ENCODE measurements at places on chromosomes 3 and 15.
A peak's percentile ranks its signal among the peaks of the same experiment; 100 is the strongest.

DNA sequence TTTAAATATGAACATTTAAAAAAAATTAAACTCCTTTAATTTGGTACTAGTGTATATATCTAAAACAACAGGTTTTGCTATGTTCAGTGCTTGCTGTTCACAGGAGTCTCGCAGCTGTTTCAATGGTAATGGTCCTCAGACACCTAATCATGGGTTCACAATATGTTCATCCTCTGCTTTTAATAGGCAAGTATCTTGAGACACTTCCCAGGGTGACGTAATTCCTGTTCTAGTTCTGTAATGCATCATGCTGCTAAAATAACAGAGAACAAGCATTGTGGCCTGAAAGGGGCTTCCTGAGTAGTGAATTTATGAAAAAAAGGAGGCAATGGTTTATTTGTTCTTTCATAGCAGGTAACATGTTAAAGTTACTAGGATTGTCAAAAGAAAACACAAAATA is 625.2 kb upstream of the GBE1 start:
- no peak for DNase-seq

DNA sequence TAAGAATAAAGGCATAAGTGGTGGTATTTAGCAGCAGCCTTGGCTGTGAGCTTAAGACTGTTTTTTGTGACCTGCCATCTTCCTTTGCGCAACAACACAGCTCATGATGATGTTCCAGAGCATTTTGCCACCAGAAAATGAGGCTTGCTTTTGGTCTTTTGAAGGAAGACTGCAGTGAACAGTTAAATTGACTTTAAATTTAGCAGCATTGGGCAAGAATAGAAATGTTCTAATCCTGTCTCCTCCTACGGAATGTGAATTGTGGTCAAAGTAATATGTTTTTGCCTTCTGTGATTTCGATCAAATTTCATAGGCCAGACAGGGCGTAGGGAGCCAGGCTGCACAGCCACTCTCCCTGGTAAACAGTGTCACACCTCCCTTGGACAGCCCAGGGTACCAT is 460.7 kb upstream of the RASGRP1 start:
- no peak for DNase-seq

DNA sequence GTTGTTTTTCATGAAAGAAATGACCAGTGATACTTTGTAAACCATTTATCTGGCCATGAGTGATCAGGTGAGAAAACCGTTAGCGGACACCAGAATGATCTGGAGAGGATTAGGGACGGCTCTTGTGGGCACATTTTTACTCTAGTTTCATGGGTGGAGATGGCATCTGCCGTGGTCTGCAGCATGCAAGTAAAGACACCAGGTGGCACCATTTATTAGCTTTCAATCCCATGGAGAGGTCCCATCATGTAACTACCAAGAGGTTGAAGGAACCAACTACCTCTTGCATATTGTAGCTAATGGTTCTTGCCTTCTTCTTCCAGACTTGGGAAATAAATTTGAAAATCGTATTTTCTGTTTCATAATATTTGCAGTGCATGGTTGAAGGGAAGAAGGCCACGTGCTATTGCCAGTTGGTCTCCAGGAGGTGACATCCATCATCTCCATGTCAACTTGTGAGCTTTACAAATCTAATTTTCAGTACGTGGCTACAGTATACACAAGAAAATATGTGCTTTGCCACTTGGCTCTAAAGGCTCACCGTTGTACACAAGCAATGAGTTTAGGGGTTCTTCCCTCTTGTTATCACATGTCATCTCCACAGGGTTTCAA is 1.5 kb upstream of the MAPKBP1 start:
- peak; percentile 39 for DNase-seq

DNA sequence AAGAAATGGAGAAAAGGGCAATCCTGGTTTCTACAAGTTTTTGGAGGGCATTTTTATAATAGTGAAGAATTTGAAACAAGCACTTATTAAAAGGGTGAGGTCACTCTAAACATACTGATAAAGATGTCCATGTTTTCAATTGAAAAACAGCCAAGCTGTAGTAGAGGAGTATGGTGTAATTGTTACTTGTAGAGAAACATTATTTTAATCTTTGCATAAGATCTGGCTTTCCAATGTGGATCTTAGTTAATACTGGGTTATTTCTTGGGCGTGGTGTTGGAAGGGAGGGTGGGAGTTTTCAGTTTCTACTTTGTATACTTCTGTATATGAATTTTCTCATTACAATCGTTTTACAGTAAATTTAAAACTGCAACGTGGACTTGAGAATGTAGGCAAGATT is 22.8 kb downstream of the MORF4L1 start:
- DNase-seq: no peak

DNA sequence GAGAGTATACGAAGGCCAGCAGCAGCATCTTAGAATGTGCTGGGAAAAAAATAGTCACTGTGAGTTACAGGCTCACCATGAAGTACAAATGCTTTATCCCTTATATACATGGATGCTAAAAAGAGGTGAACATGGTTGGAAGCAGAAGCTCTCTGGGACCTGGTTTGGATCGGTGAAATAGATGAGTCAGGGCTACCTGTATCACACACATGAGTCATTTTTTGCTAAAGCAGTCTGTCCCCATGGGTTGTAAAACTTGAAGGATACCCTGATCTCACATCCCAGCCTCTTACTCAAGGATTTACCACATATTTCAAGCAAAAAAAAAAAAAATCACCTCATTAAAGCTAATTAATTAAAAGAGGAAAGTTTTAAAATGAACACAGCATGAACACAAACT is 6.9 kb upstream of the SERPINI2 start:
- no peak for DNase-seq

DNA sequence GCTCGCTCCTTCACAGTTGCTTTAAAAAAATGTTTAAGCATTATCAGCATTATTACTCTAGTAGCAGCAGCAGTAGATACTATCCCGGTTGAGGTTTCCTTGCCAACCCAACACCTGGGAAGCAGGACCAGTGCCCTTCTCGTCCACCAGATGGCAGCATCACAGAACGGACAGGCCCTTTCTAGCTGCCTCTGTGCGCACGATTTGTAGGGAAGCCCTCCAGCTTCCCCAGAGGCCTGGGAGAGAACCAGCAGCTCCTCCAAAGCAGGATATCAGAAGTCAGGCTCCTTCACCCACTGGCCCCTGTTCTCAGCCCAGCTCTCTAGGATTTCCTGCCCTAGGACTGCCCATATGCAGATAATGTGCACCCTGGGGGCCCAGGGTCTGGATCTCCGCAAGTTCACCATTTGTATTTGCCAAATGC is 16.8 kb upstream of the ESYT3 start:
- peak; percentile 53 for DNase-seq

- DNase-seq: no peak
These were observed 30.7 kb downstream of the MESD start for GRCh38 chr15:80958818-80959495.

GRCh38 chr15:63509955-63510940 is 5.9 kb downstream of the USP3 start:
- no peak for DNase-seq

DNA sequence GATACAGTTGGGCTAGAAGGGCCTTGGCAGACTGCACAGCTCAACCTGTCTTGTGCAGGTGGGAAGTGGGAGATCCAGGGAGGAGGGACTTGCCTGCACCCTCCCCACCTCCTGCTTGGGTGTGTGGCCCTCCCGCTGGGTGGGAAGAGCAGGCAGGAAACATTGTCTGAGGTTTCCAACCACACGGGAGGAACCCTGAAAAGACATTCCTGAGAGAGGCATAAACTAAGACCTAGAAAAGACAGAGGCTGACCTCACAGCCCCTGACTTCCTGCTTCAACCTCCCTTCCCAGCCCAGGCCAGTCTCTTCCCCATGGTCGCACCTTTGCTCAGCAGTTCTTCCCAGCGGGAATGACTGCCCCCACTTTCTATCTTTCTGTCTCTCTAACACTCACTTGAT is 46.3 kb upstream of the INSYN1 start:
- no peak for DNase-seq

GRCh38 chr3:114242947-114243346 is 5.6 kb upstream of the ZNF80 start:
- no peak for DNase-seq

GRCh38 chr3:163809540-163809993 is 1268.7 kb downstream of the SI start:
- no peak for DNase-seq

GRCh38 chr15:57824186-57824585 is 117.7 kb downstream of the POLR2M start:
- no peak for DNase-seq

- no peak for DNase-seq
These were observed 308.1 kb upstream of the COL8A1 start for GRCh38 chr3:99330281-99330680.

- DNase-seq: no peak
These were observed 128.8 kb downstream of the SV2B start for GRCh38 chr15:91228890-91229289.

DNA sequence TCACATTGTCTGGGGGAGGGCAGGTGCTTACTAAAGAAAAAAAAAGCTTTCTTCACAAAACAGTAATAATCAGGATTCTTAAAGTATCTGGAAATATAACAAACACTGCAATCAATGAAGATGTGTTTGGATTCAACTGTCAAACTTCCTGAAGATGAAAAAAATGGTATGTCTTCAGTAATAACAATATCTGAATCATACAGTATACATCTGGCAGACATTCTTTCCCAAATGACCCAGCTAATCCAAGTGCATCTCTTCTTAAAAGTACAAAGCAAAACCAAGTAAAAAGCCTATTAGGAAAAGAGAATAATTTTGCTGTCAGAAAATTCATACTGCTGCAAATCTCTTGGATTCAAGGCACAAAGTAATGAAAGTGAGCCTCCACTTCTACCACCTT is 145.0 kb upstream of the MCTP2 start:
- DNase-seq: no peak

DNA sequence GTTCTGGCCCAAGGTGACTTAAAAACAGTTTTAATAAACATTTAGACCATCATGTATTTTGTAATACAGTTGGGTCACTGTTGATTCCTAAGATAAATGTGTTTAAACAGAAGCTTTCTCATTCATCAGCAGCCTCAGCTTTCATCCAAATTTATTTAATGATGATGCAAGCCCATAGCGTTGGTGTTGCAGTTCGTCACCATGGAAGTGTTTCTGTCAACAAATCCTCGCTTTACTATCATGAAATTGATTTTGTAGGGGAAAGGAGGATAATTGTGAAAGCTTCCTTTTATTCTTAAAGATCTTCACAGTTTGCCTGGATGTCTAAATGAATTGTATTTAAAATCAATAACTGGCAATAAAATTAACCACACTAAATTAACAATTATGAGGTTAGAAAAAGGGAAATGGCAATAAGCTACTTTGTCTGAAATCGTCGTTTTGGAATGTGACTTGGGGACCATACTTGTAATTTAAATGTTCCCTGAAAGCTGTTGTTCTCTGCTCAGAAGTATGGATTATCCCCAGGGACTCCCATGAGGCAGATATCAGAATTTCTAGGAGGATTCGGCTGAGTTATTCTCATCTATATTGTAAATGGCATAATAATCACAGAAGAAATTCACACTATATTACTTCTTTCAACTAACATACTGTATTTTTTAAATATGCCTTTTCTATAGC is 29.0 kb downstream of the CMSS1 start:
- no peak for DNase-seq

DNA sequence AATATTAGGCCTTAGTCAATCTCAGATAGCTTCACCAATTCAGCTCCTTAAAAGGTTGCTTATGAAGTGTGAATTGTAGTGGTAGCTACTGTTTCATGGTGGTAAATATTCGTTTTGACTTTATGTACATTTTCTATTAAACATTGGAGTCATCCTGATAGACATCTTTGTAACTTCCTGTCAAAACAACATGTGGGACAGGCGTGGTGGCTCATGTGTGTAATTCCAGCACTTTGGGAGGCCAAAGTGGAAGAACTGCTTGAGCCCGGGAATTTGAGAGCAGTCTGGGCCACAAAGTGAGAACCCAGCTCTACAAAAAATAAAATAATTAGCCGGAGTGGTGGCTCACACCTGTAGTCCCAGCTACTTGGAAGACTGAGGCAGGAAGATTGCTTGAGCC is 2.0 kb upstream of the TRIM59 start:
- DNase-seq: no peak

- DNase-seq: no peak
These were observed 39.9 kb downstream of the IFT57 start for GRCh38 chr3:108182339-108182738.

DNA sequence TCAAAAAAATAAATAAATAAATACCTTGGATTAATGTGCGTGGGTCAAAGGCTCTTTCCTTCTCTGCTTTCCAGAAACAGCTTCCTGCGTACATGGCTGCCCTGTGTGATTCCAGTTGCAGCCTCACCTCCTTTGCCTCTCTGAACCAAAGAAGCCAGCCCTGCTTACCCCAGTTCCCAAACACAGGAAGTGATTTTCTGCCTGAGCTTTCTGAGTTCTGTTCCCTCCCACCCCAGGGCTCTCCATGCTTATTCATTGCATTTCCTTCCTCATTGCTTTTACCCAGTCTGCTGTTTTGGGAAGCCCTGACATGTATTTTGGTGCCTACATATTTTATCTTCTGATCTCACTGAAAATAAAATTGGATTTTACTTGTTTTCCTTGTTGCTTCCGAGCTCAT is 15.4 kb downstream of the ZSCAN2 start:
- DNase-seq: no peak

GRCh38 chr15:40048211-40048792 is 9.3 kb upstream of the SRP14 start:
- no peak for DNase-seq

DNA sequence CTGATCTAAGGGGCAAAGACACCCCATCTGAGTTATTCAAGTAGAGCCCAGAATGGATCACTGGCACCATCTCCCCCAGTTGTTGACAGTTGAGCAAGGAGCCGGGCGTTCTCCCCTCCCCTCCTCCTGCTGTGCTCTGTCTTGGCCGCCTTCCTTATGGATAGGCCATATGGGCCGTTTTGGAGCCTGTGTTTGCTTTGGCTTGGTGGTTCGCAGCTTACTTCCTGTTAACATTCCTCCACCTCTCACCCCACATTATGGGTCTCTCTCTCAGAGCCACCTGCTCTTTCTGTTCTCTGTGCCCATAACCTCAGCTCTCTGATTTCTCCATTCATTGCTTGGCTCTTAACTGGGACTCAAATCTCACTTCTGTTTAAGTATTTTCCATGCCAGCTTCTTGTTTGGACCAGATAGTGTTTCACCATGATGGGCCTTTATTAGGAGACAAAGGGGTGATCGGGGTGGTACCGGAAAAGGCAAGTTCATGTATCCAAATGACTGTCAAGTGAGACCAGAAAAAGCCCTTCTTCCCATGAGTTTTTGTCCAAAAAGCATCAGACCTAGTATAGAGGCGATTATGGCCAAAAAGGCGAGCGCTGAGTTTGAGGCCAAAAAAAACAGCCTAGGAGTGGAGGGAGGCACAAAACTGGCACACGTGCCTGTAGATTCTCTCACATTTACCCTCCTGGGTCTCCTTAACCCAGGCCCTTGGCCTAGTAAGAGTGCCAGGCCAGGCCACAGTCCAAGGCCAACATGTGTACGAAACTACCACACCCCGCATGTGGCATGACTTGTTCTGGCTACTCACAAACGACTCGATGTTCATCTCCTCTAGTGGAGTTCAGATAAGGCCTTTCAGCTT is 62.6 kb downstream of the DUT start:
- DNase-seq: no peak

- no peak for DNase-seq
These were observed 36.7 kb upstream of the SLC7A14 start for GRCh38 chr3:170622369-170623159.
